Liver (tissue), 10 donors: ENCODE measurements at places on chromosomes 13 and 19. TPM values are rescaled to one million over a fixed set of nuclear protein-coding genes. Genes with fewer than 3 reads are reported as not detected.
A peak's percentile ranks its signal among the peaks of the same experiment; 100 is the strongest.

The RFX1 gene
- 3.7 TPM for total RNA-seq

The ASF1B gene
- total RNA-seq = 0.25 TPM

The CATSPERD gene
- not detected for total RNA-seq

The RASIP1 gene
- 5.4 TPM for total RNA-seq

DNA sequence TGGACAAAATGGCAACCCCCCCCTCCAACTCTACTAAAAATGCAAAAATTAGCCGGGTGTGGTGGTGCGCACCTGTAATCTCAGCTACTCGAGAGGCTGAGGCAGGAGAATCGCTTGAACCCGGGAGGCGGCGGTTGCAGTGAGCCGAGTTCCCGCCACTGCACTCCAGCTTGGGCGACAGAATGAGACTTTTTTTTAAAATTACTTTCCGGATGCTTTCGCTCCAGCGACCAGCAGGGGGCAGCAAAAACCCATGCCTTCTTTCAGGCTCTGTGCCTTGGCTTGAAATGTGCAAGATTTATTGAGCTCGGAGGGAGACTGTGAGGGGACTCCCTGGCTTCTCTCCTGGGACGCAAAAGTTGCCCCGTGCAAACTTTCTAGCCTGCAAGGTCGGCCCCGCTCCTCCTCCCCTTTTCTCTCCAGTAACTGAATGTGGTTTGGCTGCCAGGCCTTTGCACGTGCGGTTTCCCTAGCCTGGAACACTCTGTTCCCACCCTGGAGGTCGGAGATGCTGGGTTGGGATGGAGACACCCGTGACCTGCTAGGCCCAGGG lies 61.4 kb upstream of the NFIC start:
- H3K27ac ChIP-seq = no peak overlapping the region
- H3K4me3 ChIP-seq = no peak overlapping the region
- peaks cover 10% of the 10 kb centered on the region for H3K4me1 ChIP-seq
- no peaks in the 10 kb centered on the region for H3K36me3 ChIP-seq
- H3K27me3 ChIP-seq = no peaks in the 10 kb centered on the region

GRCh38 chr13:28161370-28161769 lies 23.0 kb downstream of the PAN3 start:
- H3K27ac ChIP-seq = no peak overlapping the region
- H3K4me3 ChIP-seq = no peak overlapping the region
- H3K27me3 ChIP-seq = no peaks in the 10 kb centered on the region
- no peaks in the 10 kb centered on the region for H3K4me1 ChIP-seq

- H3K4me1 ChIP-seq = no peaks in the 10 kb centered on the region
- peaks cover 2% of the 10 kb centered on the region for H3K36me3 ChIP-seq
- no peak for DNase-seq
- H3K4me3 ChIP-seq = no peak overlapping the region
Measured at GRCh38 chr19:32910874-32911273, 41.3 kb upstream of the SLC7A9 start.

DNA sequence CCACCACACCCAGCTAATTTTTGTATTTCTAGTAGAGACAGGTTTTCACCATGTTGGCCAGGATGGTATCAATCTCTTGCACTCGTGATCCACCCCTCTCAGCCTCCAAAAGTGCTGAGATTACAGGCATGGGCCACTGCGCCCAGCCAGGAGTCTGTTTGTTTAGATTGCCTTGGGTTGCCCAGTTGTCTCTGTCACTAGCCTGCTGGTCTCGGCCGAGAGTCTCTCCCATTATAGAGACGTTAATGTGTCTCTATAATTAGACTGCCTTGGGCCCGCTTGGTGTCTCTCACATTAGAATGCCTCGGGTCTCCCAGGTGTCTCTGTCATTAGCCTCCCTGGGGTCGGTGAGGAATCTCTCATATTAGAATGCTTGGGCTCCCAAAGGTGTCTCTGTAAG lies 1533.6 kb downstream of the UQCRFS1 start:
- no peak overlapping the region for H3K4me3 ChIP-seq
- no peak overlapping the region for H3K27ac ChIP-seq
- no peaks in the 10 kb centered on the region for H3K27me3 ChIP-seq
- DNase-seq = no peak
- no peaks in the 10 kb centered on the region for H3K4me1 ChIP-seq
- H3K36me3 ChIP-seq = no peaks in the 10 kb centered on the region

DNA sequence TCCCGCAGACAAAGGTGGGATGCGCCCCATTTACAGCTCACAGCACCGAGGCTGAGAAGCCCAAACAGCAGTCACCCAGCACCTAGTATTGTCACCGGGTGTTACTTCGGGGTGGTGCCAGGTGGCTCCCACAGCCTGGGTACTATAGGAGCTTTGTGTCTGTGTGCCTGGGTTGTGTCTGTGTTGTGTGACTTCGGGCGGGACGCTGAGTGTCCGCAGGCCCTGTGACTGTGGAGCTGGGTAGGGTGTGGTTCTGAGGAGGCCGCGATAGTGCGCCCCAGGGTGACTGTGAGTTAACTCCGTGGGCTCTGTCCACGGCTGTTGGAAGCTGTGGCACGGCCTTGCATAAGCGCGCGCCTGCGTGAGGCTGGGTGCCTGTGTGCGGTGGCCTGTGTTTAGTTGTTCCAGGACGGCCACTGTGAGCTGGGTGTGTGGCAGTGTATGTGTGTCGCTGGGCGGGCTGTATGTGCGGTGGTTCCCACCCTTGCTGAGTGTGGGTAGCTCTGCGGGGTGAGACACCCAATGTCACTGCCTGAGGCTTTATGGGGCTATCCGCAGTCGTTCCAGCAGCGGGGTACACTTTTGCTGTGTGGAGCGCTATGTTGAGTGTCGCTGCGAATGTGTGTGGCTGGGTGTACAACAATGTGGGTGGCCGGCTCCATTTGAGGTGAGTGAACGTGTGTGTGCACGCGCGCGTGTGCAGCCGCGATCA lies 559 bp upstream of the SSBP4 start:
- H3K27ac ChIP-seq = peak overlapping the region; percentile 94
- no peaks in the 10 kb centered on the region for H3K36me3 ChIP-seq
- H3K4me1 ChIP-seq = peaks cover 49% of the 10 kb centered on the region

DNA sequence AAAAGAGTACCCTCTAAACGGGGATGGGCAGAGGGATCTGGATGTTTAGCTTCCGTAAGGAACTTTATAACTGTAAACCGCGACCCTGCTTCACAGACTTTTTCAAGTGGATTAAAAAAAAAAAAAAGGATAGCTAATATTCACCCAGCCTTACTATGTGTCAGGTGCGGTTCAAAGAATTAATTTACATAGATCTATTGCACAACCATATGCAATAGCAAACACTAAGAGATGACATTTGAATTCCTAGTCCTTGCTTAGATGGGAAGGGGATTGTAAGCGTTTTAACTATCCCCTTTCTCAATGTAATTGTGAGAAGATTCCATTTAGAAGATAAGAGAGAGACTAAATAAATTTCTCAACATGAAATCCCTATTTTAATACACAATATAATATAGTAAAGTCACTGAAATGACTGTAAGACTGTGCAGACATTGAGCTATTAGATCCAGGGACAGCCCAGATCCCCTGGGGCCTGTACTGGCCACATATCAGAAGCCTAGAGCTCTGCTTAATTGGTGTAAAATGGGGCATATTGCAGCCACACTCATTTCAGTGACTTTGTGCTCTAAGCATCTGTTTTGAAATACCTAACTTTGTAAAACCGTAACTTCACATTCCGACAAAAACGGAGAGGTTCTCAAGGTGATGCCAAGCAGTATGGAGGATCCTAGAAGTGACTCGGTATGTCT lies 13.6 kb downstream of the LATS2 start:
- H3K27ac ChIP-seq = no peak overlapping the region
- no peaks in the 10 kb centered on the region for H3K4me1 ChIP-seq
- no peak for DNase-seq
- H3K4me3 ChIP-seq = no peak overlapping the region
- no peaks in the 10 kb centered on the region for H3K27me3 ChIP-seq
